Activated naive CD4-positive, alpha-beta T cell treated with anti-CD3 and anti-CD28 coated beads for 36 hours (primary cell): ENCODE measurements at places on chromosomes 16 and 17. TPM values are rescaled to one million over a fixed set of nuclear protein-coding genes. Genes with fewer than 3 reads are reported as not detected.
A peak's percentile ranks its signal among the peaks of the same experiment; 100 is the strongest.

The BCKDK gene
- total RNA-seq: 23.1 TPM

DNA sequence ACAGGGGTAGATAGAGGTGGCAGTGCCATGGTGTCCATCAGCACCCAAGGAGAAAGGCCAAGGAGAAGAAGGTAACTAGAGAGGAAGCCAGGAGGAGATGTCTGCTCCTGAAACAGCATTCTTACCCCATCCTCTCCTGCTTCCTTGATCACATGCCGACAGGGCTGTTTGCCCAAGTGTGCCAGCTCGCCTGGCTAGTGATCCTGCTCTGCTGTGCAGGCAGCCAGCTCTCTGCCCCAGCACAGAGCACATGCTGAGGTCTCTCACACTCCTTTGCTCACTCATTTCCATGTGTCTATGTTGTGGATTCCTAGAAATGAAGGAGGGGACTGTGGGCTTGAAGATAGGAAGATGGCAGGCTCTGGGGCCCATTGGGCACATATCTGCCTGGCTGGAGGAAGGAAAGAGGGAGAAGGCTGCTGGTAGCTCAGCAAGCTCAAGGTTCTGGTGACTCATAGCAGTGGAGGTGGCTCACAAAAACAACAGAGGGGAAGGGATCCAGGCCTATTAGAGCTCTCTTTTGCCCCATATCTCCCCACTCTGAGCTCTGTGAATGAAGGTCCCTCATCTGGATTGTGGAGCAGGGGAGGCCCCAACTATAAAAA is 54.3 kb downstream of the NEUROD2 start:
- no peaks in the 10 kb centered on the region for H3K27me3 ChIP-seq
- no peak for DNase-seq
- H3K4me3 ChIP-seq: no peak overlapping the region
- no peaks in the 10 kb centered on the region for H3K4me1 ChIP-seq
- H3K27ac ChIP-seq: no peak overlapping the region
- peaks cover 22% of the 10 kb centered on the region for H3K36me3 ChIP-seq

The NTHL1 gene
- 24.1 TPM for total RNA-seq

The SOCS1 gene
- total RNA-seq: 45.6 TPM

DNA sequence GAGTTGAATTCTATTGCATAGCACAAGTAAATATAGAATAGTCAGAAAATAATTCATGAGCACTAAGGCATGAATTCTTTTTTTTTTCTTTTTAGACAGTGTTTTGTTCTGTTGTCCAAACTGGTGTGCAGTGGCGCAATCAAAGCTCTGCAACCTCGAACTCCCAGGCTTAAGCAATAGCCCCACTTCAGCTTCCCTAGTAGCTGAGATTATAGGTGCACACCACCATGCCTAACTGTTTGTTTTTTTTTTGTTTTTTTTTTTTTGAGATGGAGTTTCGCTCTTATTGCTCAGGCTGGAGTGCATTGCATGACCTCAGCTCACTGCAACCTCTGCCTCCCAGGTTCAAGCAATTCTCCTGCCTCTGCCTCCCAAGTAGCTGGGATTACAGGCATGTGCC is 16.6 kb downstream of the TUBD1 start:
- H3K27me3 ChIP-seq: no peaks in the 10 kb centered on the region
- no peaks in the 10 kb centered on the region for H3K4me1 ChIP-seq
- H3K27ac ChIP-seq: no peak overlapping the region

DNA sequence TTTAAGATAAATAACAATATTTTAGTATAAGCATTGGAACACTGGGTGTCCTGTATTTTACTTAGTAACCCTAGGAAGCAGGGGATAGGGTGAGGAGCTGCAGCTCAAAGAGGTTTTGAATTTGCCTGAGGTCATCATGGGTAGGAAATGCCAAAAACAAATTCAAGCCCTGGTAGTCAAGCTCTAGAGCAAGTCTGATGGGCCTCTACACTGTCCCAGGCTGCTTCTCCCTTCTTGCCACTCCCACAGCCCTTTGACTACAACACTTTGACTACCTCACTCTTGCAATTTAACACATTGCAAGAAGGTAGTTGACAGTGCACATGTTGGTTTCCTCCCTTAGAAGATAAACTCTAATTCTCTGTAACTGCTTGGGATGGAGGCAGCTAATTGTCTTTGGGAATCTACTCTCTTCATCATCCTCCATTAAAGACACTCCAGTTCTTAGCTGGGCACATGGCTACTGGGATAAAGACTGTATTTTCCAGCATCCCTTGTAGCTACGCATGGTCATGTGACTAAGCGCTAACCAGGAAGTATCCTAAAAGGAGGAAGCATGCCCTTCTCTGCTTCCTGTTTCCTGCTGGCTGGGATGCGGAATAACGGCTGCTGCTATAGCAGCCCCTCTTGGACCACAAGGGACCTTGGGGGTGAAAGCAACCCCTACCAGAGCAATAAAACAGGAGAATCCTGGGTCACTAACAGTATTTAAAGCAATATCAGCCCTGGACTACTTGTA is 30.7 kb upstream of the SSTR2 start:
- no peak overlapping the region for H3K27ac ChIP-seq
- H3K36me3 ChIP-seq: no peaks in the 10 kb centered on the region
- no peak for DNase-seq
- no peaks in the 10 kb centered on the region for H3K27me3 ChIP-seq
- H3K4me1 ChIP-seq: no peaks in the 10 kb centered on the region

DNA sequence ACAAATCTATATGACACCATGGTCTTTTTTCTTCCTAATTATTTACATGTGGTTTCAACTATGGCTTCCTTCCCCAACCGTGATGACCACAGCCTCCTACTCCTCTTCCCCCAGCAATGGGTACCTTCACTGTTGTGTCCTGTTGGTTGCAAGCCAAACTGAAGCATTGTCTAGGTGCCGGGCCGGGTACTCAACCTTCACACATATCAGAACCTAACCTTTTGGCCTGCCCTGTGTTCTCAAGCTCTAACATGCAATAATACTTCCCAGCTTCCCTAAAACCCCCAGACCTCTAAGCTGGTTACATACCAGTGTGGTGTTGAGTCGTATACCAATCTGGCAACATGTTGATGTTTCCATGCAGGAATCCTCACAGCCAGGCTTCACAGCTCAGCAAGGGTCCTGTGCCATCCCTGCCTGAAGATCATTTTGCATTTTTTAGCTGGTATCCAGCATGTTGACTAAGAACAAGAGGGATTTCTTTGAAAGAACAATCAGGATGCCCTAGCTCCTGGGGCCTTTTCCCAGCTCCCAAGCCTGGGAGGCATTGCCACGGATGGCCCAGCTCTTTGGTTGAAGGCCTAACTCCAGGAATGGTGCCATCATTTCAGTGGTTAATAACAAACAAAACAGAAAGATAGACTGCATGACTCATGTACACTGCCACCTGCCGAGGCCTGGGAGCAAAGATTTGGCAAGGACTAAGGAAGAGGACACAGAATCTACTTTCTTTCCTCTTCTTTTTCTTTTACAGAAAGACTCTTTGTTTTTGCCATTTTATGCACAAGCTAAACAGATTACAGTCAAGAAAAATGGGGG is 373.7 kb upstream of the SALL1 start:
- no peak overlapping the region for H3K27ac ChIP-seq
- H3K36me3 ChIP-seq: peaks cover 2% of the 10 kb centered on the region
- H3K27me3 ChIP-seq: no peaks in the 10 kb centered on the region
- no peak overlapping the region for H3K4me3 ChIP-seq
- no peaks in the 10 kb centered on the region for H3K4me1 ChIP-seq

DNA sequence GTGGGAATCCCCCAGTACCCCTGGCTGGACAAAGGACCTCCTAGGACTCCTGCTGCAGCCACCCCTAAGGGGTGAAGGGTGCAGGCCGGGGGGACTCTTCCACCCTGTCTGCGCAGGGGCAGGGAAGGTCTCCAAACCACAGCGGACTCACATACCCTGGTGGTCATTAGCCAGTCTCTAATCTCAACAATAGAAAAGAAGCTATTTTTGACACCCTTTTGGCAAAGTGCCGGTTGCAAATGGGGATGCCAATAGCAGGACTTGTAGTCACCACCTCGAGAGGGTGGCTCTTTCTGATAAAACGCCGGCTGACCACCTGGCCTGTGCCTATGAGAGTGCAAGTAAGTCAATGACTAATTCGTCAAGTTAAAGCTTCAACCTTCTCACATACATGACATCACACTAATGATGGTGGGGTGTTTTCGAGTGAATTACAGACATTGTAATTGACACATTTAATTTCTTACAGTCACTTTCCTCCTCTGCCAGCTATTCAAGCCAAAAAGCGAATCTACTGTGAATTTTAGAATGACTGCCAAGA is 23.1 kb upstream of the DNAH17 start:
- no peaks in the 10 kb centered on the region for H3K36me3 ChIP-seq
- H3K4me1 ChIP-seq: no peaks in the 10 kb centered on the region
- H3K4me3 ChIP-seq: no peak overlapping the region
- no peaks in the 10 kb centered on the region for H3K27me3 ChIP-seq
- no peak for DNase-seq

DNA sequence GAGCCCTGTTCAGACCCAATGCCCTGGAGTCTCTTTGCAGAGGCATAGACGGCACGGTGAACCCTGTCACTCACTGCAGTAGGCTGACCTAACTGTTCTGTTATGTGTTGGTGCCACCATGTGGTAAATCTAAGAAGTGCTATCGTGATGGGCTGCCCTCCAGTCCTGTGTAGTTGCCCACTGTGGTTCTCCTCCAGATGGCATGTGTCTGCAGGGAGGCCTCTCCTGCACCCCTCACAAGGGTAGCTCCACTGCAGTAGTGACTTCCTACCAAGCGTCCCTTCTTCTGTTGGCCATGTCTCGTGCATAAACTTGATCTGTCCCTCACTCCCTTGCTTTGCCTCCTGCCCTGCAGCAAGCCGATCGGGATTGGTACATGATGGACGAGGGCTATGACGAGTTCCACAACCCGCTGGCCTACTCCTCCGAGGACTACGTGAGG is 5.8 kb downstream of the DHX38 start:
- H3K4me1 ChIP-seq: peaks cover 14% of the 10 kb centered on the region
- H3K27ac ChIP-seq: no peak overlapping the region
- peak; percentile 56 for DNase-seq
- no peaks in the 10 kb centered on the region for H3K27me3 ChIP-seq
- H3K36me3 ChIP-seq: peaks cover 55% of the 10 kb centered on the region

The TP53TG3 gene
- total RNA-seq: not detected

DNA sequence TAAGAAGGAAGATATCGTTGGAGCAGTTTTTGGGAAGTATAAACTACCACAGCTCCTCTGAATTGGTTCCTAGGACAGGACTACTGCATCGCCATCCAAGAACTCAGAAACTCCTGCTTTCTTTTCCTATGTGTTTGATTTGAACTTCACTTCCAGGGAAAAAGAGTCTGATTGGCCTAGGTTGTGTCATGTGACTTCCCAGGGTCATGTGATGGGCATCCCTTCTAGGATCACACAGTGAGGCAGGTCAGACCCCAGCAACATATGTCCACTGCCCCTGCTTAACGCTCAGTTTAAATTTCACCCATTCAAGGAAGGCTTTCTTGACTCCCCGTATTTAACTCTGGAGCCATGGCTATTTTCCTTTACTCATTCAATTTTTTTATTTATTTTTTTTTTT is 445.2 kb upstream of the SALL1 start:
- H3K27ac ChIP-seq: no peak overlapping the region
- H3K27me3 ChIP-seq: no peaks in the 10 kb centered on the region
- no peaks in the 10 kb centered on the region for H3K36me3 ChIP-seq
- H3K4me1 ChIP-seq: no peaks in the 10 kb centered on the region
- DNase-seq: no peak
- no peak overlapping the region for H3K4me3 ChIP-seq

DNA sequence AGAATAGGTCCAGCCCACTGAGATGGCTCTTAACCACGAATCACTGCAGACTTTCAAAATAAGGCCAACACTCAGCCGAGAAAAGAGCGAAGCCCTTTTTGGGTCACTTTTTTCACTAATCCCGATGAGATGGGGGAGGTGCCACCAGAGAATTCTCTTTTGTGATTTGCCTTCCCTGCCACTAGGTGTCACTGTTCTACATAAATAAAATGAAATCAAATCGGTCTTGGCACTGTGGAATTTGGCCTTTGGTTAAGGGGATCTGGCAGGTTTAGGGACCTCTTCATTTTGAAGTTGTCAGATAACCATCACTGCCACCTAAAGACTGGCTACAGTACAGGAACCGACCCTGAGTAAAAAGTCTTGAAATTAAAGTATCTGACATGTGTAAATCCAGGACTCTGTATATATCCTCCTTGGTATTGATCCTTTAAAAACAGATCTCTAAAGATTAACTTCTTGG is 147.0 kb downstream of the HS3ST4 start:
- peak; percentile 39 for DNase-seq
- H3K27me3 ChIP-seq: peaks cover 15% of the 10 kb centered on the region
- no peak overlapping the region for H3K4me3 ChIP-seq
- H3K4me1 ChIP-seq: no peaks in the 10 kb centered on the region
- H3K27ac ChIP-seq: no peak overlapping the region

DNA sequence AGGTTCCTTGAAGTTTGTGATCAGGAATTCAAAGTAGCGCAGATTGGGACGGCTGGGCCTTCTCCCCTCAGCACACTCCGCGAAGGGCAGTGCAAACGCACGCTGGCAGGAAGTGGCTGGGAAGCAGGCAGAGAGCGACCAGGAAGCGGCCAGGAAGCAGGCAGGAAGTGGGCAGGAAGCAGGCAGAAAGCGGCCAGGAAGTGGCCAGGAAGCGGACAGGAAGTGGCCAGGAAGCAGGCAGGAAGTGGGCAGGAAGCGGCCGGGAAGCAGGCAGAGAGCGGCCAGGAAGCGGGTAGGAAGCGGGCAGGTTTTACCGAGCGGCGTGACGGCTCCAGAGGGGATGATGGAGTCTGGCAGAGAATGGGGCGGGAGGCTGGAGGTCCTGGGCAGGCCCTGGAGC is 3.2 kb downstream of the DPEP1 start:
- no peak overlapping the region for H3K4me3 ChIP-seq
- peak overlapping the region; percentile 18 for H3K27ac ChIP-seq
- no peaks in the 10 kb centered on the region for H3K36me3 ChIP-seq
- no peaks in the 10 kb centered on the region for H3K27me3 ChIP-seq
- peaks cover 12% of the 10 kb centered on the region for H3K4me1 ChIP-seq

DNA sequence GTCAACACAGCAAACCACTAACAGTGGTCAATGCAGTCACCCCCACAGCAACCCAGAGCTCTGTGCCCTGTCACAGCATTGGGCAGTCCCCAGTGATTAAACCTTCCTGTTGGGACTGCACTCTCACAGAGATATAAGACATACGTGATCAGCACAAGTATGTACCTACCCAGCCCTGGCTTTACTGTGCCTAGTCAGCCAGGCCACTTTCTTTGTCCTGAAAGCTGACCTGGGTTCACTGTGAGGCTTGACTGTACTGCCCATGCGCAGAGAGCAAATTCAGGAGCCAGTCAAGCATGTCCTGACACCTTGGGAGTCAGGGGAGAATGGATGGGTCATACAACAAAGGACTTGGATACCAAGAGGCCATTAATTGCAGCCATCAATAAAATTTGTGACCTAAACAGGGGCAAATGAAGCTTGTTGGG is 10.9 kb upstream of the TMEM170A start:
- no peak overlapping the region for H3K4me3 ChIP-seq
- no peaks in the 10 kb centered on the region for H3K4me1 ChIP-seq
- no peaks in the 10 kb centered on the region for H3K36me3 ChIP-seq
- no peak for DNase-seq
- H3K27ac ChIP-seq: no peak overlapping the region

- H3K4me3 ChIP-seq: no peak overlapping the region
- H3K4me1 ChIP-seq: peaks cover 32% of the 10 kb centered on the region
- H3K27ac ChIP-seq: no peak overlapping the region
- H3K36me3 ChIP-seq: no peaks in the 10 kb centered on the region
- DNase-seq: no peak
Observed at GRCh38 chr16:85619101-85619891, 6.2 kb downstream of the GSE1 start.
